ENCODE measurements at places on chromosomes 4 and X. TPM values are rescaled to one million over a fixed set of nuclear protein-coding genes. Genes with fewer than 3 reads are reported as not detected.

Gene VCX2
- polyA plus RNA-seq = not detected

DNA sequence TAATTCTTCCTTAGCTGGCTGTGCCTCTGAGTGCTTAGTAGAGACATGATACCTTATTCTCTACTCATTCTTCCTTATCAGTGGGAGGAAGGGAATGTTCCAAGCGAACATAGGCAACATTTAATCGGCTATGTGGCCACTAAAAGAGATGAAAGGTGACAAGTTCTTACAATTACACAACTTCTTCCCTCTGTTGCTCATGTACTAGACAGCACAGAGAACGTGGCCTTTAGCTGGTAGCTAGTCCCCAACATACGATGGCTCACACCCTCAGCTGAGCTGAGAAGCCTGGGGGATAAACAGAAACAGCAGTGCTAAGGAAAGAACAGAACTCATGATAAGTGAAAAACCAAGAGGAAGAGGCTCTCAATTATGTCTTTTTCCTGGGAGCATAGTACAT lies 52.2 kb downstream of the APOO start:
- no peak overlapping the region for H3K27ac ChIP-seq
- no peaks in the 10 kb centered on the region for H3K27me3 ChIP-seq
- DNase-seq = no peak

Gene TRAM1L1
- 1.1 TPM for polyA plus RNA-seq

GRCh38 chr4:142559986-142560385 lies 286.1 kb downstream of the INPP4B start:
- H3K4me1 ChIP-seq = no peaks in the 10 kb centered on the region
- H3K4me3 ChIP-seq = no peak overlapping the region
- H3K27ac ChIP-seq = no peak overlapping the region
- DNase-seq = no peak

DNA sequence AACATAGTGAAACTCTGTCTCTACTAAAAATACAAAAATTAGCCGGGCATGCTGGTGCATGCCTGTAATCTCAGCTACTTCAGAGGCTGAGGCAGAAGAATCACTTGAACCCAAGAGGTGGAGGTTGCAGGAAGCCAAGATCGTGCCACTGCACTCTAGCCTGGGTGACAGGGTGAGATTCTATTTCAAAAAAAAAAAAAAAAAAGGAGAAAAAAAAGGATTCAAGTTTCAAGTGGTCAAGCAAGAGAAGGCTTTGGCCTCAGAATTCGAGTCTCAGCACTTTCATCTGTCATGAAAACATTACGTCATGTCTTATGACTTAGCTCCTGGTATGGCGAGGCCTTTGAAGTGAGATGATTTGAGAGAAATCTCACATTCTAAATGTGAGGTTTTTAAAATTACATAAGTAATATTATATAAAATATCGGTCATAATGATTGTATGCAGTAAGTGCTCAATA lies 21.2 kb upstream of the DHRSX start:
- DNase-seq = no peak
- no peaks in the 10 kb centered on the region for H3K36me3 ChIP-seq
- no peak overlapping the region for H3K4me3 ChIP-seq

DNA sequence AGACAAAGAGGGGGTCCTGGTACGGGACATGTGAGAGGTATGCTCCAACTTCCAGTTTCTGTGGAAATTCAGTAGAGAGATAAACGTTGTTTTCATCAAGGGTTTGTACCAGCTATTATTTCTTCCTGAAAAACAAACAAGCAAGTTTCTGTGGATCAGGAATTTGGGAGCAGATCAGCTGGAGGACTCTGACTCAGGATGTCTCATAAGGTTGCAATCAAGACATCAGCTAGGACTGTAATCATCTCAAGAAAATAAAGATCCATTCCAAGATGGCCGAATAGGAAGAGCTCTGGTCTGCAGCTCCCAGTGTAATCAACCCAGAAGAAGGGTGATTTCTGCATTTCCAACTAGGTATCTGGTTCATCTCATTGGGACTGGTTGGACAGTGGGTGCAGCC lies 23.5 kb upstream of the NFKB1 start:
- no peak overlapping the region for H3K4me3 ChIP-seq
- H3K27ac ChIP-seq = no peak overlapping the region
- no peak for DNase-seq
- H3K36me3 ChIP-seq = no peaks in the 10 kb centered on the region
- no peaks in the 10 kb centered on the region for H3K4me1 ChIP-seq
- no peaks in the 10 kb centered on the region for H3K27me3 ChIP-seq

GRCh38 chr4:3287972-3288570 lies 4.8 kb upstream of the RGS12 start:
- H3K4me1 ChIP-seq = peaks cover 5% of the 10 kb centered on the region
- no peak overlapping the region for H3K27ac ChIP-seq
- H3K4me3 ChIP-seq = no peak overlapping the region
- DNase-seq = no peak
- no peaks in the 10 kb centered on the region for H3K27me3 ChIP-seq

- peaks cover 4% of the 10 kb centered on the region for H3K4me1 ChIP-seq
- H3K27me3 ChIP-seq = no peaks in the 10 kb centered on the region
- DNase-seq = no peak
- H3K4me3 ChIP-seq = no peak overlapping the region
- no peak overlapping the region for H3K27ac ChIP-seq
These were observed 58.9 kb upstream of the NFKB1 start for GRCh38 chr4:102441978-102442911.

DNA sequence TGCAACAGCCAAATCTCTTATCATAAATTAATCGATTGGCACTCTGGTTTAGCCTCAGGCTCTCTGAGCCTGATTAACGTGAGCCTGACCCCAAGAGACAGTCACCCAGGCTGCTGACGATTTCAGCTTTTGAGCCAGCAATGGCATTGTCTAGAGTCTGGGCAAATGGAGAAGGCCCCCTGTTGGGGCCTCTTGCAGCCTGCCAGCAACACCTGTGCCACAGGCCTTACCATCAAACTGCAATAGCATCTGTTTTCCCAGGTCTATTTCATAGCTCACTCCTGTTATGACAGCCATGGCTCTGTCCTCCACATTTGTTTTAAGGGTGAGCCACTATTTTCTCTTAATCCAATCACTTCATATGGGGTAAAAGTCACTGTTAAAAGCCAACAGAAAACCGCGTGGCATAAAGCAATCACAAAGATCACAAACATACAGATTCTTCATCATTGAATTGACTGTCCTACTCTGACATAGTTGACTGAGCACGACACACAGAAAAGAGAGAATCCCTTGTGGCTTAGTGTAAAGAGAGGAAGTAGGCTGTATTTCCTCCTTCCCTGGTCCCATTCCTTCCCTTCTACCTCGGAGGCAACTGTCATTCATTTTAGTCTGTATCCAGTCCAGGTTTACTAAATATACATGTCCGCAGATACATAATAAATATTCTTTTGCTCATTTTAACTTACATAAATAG lies 47.8 kb downstream of the SLC9A7 start:
- no peak overlapping the region for H3K27ac ChIP-seq
- no peaks in the 10 kb centered on the region for H3K27me3 ChIP-seq
- no peaks in the 10 kb centered on the region for H3K4me1 ChIP-seq
- H3K36me3 ChIP-seq = no peaks in the 10 kb centered on the region
- no peak overlapping the region for H3K4me3 ChIP-seq
- no peak for DNase-seq

GRCh38 chrX:140501940-140502468 lies 2.9 kb downstream of the SOX3 start:
- H3K27me3 ChIP-seq = no peaks in the 10 kb centered on the region
- no peak overlapping the region for H3K4me3 ChIP-seq
- H3K4me1 ChIP-seq = no peaks in the 10 kb centered on the region

Gene UGT2B17
- polyA plus RNA-seq = not detected

DNA sequence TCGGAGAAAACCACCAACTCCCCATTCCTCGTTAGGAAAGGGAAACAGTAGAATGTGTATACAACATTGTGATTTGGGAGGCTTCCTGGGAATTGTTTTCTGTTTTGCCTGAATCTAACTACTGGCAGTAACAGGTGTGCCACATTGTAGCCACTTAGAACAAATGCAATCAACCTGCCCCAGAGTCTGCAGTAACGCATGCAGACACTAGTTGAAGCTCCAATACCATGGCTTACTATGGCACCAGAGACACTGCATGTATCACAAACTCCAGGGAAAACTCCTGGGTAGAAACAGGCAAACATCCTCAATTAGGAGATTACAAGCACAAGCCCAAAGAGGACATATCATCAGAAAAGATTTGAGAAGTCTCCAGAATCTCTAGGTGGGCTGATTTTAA lies 154.2 kb upstream of the NEIL3 start:
- DNase-seq = no peak
- no peak overlapping the region for H3K27ac ChIP-seq
- H3K27me3 ChIP-seq = no peaks in the 10 kb centered on the region

DNA sequence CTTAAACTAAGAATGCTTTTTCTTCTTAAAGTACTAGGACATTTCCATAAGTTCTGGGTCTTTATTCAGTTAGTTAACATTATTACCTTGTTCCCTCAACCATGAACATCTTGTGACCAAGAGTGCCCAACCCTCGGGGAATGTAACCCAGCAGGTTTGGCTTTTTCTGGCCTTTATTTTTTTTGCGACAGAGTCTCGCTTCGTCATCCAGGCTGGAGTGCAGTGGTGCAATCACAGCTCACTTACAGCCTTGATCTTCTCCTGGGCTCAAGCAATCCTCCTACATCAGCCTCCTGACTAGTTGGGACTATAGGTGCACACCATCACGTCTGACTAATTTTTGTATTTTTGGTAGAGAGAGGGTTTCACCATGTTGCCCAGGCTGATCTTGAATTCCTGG lies 65.1 kb downstream of the USP11 start:
- no peak for DNase-seq
- no peak overlapping the region for H3K27ac ChIP-seq
- no peak overlapping the region for H3K4me3 ChIP-seq
- H3K27me3 ChIP-seq = no peaks in the 10 kb centered on the region
- no peaks in the 10 kb centered on the region for H3K36me3 ChIP-seq

GRCh38 chr4:89172865-89173264 lies 61.5 kb downstream of the TIGD2 start:
- H3K36me3 ChIP-seq = no peaks in the 10 kb centered on the region
- H3K27me3 ChIP-seq = no peaks in the 10 kb centered on the region
- H3K27ac ChIP-seq = no peak overlapping the region
- no peak for DNase-seq
- no peaks in the 10 kb centered on the region for H3K4me1 ChIP-seq

DNA sequence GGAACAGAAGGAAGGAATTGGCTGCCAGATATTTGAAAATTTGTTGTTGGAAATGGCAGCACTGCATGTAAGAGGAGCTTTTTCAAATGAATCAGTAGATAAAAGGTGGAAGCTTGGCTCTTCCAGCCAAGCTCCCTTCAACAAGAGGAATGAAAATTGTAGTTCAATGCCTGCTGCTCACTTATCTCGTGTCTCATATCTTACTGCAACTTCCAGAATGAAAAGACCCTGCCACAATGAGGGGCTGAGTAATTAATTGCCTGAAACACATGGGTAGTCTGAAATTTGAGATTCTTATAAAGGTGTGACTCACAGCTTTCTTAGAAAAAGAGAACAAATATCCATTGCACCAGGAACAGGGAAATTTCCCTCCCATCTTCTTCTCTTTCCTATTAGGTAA lies 53.0 kb downstream of the HAND2 start:
- no peaks in the 10 kb centered on the region for H3K36me3 ChIP-seq
- DNase-seq = no peak
- H3K4me3 ChIP-seq = no peak overlapping the region
- H3K4me1 ChIP-seq = no peaks in the 10 kb centered on the region
- H3K27me3 ChIP-seq = no peaks in the 10 kb centered on the region
- H3K27ac ChIP-seq = no peak overlapping the region

- no peaks in the 10 kb centered on the region for H3K4me1 ChIP-seq
- no peaks in the 10 kb centered on the region for H3K27me3 ChIP-seq
- H3K27ac ChIP-seq = no peak overlapping the region
- H3K4me3 ChIP-seq = no peak overlapping the region
- no peak for DNase-seq
- no peaks in the 10 kb centered on the region for H3K36me3 ChIP-seq
These were observed 68.3 kb downstream of the PJA1 start for GRCh38 chrX:69096963-69097362.

DNA sequence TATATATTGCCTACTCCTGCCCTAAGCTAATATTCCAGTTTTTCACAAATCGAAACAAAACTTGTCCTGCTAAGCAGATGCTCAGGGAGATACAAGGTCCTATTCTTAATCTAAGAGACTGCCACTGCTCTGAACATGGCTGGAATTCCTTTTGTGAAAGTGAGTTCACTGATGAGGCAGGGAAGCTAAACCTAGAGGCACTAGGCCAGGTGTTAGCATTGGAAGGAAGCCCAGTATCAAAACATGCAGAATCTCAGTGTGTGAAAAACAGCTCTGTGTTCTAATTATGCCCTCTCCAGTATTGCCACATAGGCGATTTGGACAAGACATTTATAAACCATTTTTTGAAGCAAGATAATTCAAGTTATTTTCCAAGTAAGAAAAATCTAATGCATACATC lies 47.6 kb downstream of the ABCG2 start:
- H3K4me3 ChIP-seq = no peak overlapping the region
- no peaks in the 10 kb centered on the region for H3K4me1 ChIP-seq
- no peaks in the 10 kb centered on the region for H3K27me3 ChIP-seq
- DNase-seq = no peak
- no peak overlapping the region for H3K27ac ChIP-seq

Gene RHOXF1
- polyA plus RNA-seq = not detected

Gene MXRA5
- 0.70 TPM for polyA plus RNA-seq

Gene C4orf36
- 1.4 TPM for polyA plus RNA-seq

GRCh38 chr4:7651461-7651921 lies 216.8 kb upstream of the PSAPL1 start:
- no peak overlapping the region for H3K4me3 ChIP-seq
- no peaks in the 10 kb centered on the region for H3K36me3 ChIP-seq

Gene MPC1L
- not detected for polyA plus RNA-seq

Gene UGT2A3
- not detected for polyA plus RNA-seq

DNA sequence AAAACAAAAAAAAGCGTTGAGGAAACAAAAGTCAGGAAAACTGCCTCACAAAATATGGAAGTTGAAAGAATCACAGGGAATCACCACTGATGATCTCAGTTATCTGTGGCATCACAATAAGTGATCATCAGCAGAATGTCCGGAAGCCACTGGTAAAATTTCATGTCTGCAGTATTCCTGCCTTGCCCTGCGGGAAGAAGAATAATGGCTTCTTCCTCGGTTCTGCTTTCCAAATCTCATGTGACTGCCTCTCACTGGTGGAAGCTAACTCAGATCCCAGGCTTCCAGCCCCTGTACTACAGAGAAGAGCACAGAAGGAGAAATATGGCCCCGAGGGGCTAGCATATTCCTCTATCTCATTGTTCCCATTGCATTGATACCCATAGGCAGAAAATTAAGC lies 12.7 kb upstream of the ZNF330 start:
- DNase-seq = no peak
- H3K27me3 ChIP-seq = no peaks in the 10 kb centered on the region
- no peak overlapping the region for H3K4me3 ChIP-seq
- H3K4me1 ChIP-seq = no peaks in the 10 kb centered on the region
- no peak overlapping the region for H3K27ac ChIP-seq

DNA sequence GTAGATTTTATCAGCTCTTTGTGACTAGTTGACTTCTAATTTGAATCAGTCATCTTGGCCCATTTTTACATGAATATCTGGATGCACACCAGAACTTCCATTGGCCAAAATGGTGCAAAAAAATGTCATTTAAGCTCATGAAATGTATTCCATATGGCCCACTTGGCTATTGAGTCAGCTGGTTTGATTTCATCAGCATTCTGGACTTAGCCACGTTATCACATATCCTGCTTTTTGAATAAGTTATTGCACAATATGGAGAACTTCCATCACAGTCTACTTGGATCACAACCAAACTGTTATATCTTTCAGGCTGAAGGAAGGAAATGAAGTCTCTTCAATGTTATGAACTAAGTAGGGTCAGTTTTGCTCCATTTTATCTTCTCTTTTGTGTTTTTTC lies 640.6 kb downstream of the PCDH7 start:
- H3K4me3 ChIP-seq = no peak overlapping the region
- no peaks in the 10 kb centered on the region for H3K27me3 ChIP-seq
- H3K27ac ChIP-seq = no peak overlapping the region
- no peak for DNase-seq
- no peaks in the 10 kb centered on the region for H3K4me1 ChIP-seq
